ENCODE measurements at places on chromosomes 2 and 18. TPM values are rescaled to one million over a fixed set of nuclear protein-coding genes. Genes with fewer than 3 reads are reported as not detected.

Gene GDF7
- polyA plus RNA-seq, result 0.05 TPM

Gene PDE1A
- 0.60 TPM for polyA plus RNA-seq

Gene SOX11
- polyA plus RNA-seq, result 10.6 TPM

Gene ZNF521
- polyA plus RNA-seq, result 47.9 TPM

Measured in cardiac muscle cell (in vitro differentiated cells and primary cell).